ENCODE measurements at places on chromosomes 4 and X. TPM values are rescaled to one million over a fixed set of nuclear protein-coding genes. Genes with fewer than 3 reads are reported as not detected.

DNA sequence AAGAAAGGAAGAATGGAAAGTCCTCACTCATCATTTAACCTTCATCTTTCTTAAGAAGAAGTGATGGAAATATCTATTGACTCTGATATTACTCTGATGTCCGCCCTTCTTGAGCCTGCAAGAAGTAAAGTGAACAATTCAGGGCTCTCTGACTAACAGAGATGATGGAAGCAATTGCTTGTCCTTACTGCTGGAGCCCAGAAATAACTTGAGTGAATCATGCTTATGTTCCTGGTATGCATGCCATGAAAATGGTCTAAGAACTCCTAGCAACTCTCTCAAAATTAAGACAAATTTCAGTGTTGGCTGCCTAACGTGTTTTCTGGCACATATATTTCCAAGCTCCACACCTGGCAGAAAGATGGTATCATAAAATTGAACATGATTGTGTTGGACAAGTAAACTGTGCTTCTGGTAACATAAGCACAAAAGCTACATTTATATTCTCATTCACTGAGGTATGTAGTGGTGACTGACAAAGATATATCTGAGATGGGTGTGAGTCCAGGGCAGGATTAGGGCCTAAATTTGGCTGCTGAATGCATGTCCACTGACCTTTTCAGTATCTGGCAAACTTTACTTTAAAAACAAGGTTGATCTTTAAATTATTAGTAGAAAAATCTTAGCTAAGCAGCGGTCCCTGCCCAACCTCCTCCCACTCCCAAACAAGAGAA lies 109.2 kb upstream of the OTUD4 start:
- DNase-seq: no peak

EDNRA gene
- 0.16 TPM for total RNA-seq

DNA sequence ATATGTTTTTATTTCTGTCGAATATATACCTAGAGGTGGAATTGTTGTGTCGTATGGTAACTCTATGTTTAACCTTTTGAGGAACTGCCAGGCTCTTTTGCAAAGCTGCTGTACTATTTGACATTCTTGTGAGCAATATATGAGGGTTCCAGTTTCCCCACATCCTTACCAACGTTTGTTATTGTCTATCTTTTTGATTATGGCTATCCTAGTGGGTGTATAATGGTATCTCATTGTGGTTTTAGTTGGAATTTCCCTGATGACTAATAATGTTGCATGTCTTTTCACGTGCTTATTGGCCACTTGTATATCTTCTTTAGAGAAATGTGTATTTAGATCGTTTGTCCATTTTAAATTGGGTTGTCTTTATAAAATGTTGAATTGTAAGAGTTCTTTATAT lies 24.5 kb downstream of the REPS2 start:
- DNase-seq: no peak

DNA sequence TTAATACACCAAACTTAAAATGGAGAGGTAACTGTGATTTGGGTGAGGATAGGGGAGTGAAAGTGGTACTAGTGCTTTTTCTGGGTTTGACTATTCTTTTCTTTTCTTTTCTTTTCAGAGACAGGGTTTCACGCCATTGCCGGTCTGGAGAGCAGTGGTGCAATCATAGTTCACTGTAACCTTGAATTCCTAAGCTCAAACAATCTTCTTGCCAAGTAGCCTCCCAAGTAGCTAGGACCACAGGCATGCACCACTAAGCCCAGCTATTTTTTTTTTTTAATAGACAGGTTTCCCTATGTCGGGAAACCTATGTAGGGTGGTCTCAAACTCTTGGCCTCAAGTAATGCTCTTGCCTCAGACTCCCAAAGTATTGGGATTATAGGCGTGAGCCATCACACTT lies 3.0 kb upstream of the ARMCX4 start:
- no peak for DNase-seq

DNA sequence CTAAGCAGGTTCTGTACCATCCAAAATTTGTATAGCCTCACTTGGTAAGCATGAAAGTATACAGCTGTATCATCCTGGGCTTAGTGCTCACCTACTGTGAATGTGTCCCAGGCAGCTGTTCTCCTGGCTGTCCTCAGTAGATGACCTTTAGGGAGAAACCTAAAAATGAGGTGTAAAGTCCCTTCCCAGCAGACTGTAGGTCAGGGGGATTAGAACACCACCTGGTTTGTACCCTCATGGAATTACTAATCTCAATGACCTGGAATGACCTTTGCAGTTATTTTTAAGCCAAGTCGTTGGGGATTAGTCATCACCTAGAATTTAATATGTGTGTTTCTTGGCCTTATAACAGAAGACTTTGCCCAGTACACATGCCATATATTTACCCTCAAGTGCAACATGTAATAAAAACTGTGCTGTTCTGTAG lies 39.1 kb upstream of the MBTPS2 start:
- peak; percentile 17 for DNase-seq
